ENCODE measurements at places on chromosomes 13 and 19. TPM values are rescaled to one million over a fixed set of nuclear protein-coding genes. Genes with fewer than 3 reads are reported as not detected.

- no peak for DNase-seq
Measured at GRCh38 chr13:44806826-44807225, 182.4 kb downstream of the NUFIP1 start.

DNA sequence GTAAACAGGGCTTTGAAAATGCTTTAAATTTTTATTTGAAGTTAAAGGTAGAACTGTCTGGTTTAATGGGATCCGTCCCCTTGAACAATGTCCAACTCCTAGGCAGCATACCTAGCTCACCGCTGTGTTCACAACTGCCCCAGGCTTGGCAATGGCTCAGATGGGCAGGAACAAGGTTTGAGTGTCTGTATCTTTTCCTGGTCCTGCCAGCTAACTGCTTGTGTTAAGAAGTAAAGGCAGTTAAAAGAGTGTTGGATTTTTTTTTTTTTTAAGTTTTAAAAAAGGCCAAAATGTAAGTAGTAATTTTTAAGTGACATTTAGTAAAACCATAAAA lies 66.7 kb upstream of the FNDC3A start:
- DNase-seq = peak; percentile 9

- DNase-seq = no peak
Measured at GRCh38 chr13:35162420-35162819, 220.3 kb downstream of the NBEA start.

DNA sequence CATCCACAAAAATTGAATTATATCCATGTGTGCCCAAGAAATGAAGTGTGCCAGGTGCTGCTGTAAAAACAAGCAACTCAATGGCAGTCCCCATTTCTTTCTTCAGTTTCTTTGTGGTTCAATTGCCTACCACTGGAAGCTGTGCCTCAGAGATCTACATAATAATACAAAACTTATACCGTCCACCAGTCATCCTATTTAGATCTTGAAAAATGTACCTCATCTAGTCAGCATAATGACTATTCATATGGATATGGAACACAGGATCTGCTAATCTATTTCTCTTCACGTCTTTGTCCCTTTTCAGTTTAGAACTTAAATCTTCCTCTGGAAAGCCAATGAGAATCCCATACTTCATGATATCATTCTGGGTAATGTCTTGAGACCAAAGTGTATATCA lies 648.5 kb downstream of the PCDH9 start:
- no peak for DNase-seq

DNA sequence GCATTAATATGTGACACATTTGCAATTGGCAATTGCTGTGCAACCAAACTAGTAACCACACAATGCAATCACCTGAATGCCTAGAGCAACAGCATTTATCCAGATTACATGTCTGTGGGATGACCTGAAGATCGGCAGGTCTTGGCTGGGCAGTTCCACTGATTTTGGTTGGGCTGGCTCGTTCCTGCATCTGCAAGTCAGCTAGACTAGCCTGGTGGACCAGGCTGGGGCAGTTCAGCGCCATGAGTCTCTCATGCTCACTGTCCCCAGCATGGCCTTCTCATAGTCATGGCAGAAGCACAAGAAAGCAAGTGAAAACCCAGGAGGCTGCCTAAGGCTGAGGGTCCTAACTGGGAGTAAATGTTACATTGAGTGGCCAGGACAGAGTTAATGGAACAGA lies 229.1 kb upstream of the TSHZ3 start:
- no peak for DNase-seq

DNA sequence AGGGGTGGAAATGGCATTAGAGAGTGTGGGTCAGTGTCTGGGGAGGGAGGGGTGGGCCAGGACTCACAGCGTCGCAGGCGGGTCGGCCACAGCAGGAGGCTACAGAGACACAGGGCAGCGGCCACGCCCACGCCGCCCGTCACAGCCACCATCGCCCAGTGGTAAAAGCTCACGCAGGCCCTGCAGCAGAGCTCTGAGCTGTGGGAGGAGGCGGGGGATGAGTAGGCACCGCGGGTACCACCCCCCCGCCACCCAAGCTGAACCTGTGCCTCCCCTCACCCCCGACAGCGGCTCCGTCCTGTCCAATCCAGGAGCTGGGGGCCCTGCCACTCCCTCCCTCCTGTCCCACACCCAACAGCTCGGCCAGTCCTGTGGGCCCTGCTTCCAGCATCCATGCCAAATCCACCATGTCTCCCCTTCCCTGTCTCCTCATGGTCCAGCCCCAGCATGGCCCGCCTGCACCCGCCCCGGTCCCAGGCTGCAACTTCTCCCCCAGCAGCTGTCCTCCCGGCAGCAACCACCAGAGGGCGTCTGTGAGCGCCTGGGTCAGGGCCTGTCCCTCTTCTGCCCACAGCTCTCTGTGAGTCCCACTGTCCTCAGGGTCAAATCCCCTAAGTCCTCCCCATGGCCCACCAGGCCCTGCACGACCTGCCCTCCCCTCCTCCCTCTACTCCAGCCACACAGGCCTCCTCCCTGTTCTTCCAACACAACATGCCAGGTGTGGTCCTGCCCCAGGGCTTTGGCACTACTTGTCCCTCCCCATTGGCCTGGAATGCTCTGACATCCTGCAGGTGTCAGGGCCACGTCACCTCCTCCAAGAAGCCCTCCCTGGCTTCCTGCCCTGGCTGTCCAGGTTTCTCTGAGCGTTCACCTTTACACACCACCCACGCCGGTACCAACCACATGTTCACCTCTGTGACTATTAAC lies 6.0 kb downstream of the TEKTIP1 start:
- DNase-seq = peak; percentile 69

The EFNB2 gene
- total RNA-seq = 11.0 TPM
